Calu3 (cell line): ENCODE measurements at places on chromosomes 11 and 22. TPM values are rescaled to one million over a fixed set of nuclear protein-coding genes. Genes with fewer than 3 reads are reported as not detected.

GRCh38 chr11:74311352-74311926, at the start of gene P4HA3:
Gene P4HA3 (minus strand): TSS chr11:74311640. CDS start chr11:74311611, 29 bp downstream.
- peak; percentile 64 for DNase-seq

- no peak for DNase-seq
These were observed 429 bp upstream of the SLC22A6 start for GRCh38 chr11:62985041-62985750.

DNA sequence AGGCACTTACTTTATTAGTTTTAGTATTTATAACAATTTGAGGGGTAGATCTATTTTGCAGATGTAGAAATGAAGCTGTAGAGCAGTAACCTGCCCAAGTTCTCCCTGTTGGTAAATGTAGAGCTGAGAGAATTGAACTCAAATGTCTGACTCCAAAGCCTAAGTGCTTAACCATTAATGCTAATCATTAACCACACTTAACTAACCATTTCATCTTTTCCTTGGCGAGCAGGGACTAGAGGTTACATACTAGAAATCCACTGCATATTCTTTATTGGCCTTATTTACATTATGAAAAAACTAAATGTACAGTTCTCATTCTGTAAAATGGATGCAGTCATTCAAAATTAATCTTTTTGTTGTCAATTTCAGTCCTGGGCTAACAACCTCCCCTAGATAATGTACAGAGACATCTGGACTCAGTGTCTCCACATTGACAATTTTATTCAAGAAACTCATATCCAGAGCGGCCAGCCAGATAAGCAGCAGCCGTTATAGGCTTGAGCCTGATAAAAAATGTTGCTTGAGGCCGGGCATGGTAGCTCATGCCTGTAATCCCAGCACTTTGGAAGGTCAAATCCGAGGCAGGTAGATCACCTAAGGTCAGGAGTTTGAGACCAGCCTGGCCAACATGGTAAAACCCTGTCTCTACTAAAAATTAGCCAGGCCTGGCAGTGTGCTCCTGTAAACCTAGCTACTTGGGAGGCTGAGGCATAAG, 76.7 kb upstream of the PICALM start:
- DNase-seq = no peak

DNA sequence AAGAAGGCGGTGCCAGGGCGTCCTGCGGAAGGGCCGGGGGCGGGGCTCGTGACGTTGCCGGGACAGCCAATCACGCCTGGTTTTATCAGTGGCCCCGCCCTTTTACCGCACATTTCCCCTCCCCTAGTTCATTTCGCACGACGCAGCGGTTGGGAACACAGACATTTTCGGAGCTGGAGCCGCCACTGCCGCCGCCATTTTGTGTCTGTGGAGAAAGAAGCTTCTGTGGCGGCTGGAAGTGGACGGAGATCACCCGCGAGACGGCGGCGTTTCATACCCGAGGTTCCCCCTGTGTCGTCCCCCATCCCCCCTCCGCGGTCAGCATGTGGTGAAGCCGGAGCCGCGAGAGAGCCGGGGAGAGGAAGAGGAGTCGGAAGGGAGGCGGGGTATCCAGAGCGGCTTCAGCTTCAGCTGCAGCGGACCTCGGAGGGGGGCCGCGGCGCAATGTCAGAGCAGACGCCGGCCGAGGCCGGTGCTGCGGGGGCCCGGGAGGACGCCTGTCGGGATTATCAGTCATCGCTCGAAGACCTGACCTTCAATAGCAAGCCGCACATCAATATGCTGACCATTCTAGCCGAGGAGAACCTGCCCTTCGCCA, at the start of gene PCF11:
PCF11 (plus strand) TSS at position 136 of the 598 bp plus-strand sequence; CDS start at position 445, 309 bp downstream.
- DNase-seq = no peak

DNA sequence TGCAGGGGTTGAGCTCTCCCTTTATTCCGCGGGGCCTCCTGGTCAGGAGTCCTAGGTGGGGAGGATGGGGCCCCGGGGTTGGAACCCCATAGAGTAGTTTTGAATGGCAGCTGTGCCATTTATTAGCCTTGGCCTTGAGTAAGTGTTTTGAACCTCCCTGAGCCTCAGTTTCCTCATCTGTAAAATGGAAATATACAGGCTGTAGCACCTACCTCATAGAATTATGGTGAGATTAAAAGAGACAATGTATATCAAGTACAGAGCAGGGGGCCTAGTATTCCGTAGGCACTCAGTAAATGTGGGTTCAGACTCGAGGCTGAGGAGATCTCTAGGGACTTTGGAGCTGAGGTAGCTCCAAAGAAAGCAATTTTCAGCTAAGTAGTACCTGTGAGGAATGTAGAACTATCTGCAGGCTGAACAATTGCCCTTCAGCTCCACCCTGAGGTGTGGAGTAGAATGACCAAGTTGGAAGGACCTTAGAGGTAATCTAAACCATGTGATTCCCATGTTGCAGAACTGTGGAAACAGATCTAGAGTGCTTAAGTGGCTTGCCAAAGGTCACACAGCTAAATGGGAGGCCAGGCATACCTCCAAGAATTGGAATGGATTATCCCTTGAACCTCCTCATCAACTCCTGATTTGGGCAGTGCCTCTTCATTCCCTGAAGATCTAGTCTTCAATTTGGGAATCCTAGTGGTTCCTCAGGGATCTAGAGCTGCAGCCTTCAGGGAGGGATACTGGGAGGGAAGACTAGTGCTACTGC, 682 bp downstream of the PGAP2 start:
- peak; percentile 67 for DNase-seq

DNA sequence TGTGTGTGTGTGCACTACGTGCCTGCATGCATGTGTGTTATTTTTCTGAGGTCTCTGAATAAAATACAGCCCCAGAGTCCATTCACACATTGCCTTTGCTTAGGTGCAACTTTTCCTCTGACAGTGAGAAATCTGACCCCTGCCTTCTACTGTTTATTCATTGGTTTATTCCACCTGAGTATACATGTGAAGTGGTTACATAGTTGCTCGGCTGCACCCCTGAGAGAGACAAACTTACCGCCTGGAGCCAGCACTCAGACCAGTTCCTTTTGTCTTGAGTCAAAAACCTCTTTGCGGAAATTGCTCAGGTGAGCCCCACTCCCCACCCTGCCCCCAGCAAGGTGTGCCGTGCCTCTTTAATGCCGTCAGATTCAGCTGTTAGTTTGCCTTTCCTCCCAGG, 363.6 kb downstream of the BRD1 start:
- DNase-seq = no peak

GRCh38 chr11:28963187-28963586, 855.0 kb downstream of the METTL15 start:
- DNase-seq = no peak

- no peak for DNase-seq
These were observed 67.9 kb downstream of the ENTHD1 start for GRCh38 chr22:39825661-39826102.

- peak; percentile 80 for DNase-seq
These were observed 4.2 kb downstream of the MRGPRF start for GRCh38 chr11:69008737-69009440.

GRCh38 chr22:22156716-22157347, 87.8 kb upstream of the VPREB1 start:
- DNase-seq = peak; percentile 65

DNA sequence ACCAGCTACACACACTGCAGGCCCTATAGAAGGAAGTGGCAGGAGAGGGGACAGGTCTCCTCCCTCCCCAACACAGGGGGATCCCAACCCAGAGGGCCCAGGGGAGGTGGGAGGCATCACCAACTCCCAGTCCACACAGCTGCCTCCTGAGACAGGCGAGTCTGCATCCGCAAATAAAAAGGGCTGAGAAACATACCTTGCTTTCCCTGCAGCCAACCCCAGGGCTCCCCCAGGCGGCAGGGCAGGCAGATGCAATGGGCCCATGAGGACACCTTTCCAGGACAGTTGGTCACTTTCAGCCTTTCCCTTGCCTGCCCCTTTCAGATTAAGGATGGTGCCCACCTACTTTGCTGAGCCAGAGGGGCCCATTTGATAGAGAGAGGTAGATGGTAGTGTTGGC, 180.0 kb downstream of the BRD1 start:
- peak; percentile 59 for DNase-seq

GRCh38 chr22:27523711-27524110, 277.8 kb downstream of the MN1 start:
- DNase-seq = no peak

- DNase-seq = peak; percentile 89
These were observed 8.6 kb downstream of the PLA2G6 start for GRCh38 chr22:38172832-38173640.

GRCh38 chr11:2926611-2927051, 2.6 kb downstream of the PHLDA2 start:
- no peak for DNase-seq

DNA sequence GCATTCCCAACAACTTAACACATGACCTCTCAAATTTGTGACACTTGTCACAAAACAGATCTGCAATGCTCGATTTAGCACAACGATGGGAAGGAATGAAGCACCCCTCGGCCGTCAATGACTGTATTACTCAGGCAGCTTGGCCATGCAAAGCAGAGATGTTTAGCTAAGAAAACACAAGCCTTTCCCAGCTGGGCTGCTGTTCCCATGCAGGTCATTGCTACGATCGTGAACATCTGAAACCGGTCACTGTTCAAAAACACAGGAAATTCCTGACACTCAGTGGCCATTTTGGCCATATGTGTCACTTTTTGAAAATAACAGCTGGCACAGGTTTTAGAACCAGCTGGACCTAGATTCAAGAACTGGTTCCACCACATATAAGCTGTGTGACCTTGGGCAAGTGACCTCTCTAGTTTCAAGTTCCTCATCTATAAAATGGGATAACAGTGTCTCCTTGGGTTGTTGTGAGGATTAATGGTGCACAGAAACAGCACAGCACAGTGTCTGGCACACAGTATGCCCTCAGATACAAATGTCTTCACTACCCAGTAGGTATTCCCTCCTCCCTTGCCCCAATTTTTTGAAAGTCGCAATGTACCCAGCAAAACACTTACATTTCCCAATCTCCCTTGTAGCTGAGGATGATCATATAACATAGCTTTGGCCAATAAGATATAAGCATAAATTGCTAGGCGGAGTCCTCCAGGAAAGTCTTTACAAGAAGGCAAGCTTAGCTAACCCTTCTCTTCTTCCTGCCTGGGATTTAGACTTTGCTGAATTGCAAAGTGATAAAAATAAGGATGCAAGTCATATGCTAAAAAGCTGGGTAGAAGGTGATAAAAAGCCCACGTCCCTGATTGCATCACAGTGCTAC, 93.1 kb downstream of the C11orf58 start:
- DNase-seq = no peak

GRCh38 chr11:117750357-117750756, 46.7 kb downstream of the DSCAML1 start:
- no peak for DNase-seq

DNA sequence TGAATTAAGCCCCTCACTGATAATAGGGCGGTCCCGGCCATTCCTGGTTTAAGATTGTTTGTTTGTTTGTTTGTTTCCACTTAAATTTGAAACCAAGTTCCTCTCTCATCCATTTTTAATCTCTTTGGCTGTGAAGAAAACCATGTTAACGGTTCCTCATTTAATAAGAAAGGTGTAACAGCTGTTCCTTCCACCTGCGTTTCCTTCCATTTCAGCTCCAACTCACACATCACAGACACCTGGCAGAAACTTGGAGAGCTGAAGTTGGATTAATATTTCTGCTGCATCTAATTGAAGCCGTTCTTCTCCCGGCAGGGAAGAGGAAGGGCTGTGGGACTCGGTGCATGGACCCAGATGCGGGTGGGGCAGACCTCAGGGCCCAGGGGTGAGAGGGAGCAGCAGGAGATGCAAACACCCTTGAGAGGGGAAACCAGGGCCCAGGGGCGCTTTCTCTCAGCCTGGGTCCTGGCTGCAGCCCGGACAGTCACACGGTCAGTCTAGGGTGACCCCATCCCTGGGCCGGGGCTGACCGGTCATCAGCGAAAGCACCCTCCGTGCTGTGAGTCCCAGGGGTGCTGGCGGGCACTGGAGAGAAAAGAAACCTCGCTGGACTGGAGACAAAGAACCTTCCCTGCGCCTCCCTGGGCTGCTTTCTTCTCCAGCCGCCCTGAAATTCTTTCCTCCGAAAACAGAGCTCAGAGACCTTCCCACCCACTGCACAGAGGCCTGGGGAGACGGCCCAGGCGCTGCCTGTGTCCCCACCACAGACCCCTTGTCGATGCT, 242.0 kb downstream of the BRD1 start:
- no peak for DNase-seq

GRCh38 chr11:115170133-115170815, 333.9 kb downstream of the CADM1 start:
- DNase-seq = peak; percentile 10

GRCh38 chr11:111444040-111444439, 65.0 kb upstream of the POU2AF1 start:
- DNase-seq = no peak

GRCh38 chr22:31972180-31972579, 27.8 kb downstream of the YWHAH start:
- DNase-seq = no peak

GRCh38 chr11:86555866-86556265, 116.5 kb downstream of the ME3 start:
- no peak for DNase-seq

GRCh38 chr11:26522912-26523610, 49.0 kb downstream of the MUC15 start:
- DNase-seq = peak; percentile 1

- no peak for DNase-seq
These were observed 18.4 kb downstream of the ABCC8 start for GRCh38 chr11:17458268-17458667.

GRCh38 chr11:116986521-116987105, 111.6 kb downstream of the SIK3 start:
- DNase-seq = no peak

DNA sequence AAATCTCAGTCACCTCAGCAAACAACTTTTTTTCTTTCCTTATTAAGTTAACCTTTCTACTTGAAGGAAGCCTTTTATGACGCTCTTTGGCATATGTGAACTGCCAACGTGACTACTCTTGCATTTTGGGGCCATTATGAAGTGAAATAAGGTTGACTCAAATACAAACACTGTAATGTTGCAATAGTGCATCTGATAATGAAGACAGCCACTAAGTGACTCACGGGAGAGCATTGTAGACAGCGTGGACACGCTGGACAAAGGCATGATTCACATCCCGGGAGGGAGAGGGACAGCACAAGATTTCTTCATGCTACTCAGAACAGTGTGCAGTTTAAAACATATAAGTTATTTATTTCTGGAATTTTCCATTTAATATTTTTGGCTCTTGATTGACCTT, 560.8 kb downstream of the ETS1 start:
- peak; percentile 42 for DNase-seq

DNA sequence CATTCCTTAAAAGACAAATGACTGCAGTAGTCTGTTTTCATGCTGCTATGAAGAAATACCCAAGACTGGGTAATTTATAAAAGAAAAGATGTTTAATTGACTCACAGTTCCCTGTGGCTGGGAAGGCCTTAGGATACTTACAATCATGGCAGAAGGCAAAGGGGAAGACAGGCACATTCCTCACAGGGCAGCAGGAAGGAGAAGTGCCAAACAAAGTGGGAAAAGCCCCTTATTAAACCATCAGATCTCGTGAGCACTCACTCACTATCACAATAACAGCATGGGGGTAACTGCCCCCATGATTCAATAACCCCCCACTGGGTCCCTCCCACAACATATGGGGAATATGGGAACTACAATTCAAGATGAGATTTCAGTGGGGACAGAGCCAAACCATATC, 16.4 kb upstream of the OR2AT4 start:
- no peak for DNase-seq

Gene ZFP91
- 61.5 and 61.7 TPM in 2 replicates for total RNA-seq

Gene CNTF
- 4.3 and 5.2 TPM in 2 replicates for total RNA-seq

Gene OR8D4
- not detected in 2 replicates for total RNA-seq

Gene APOL5
- total RNA-seq = not detected in 2 replicates

Gene KCNC1
- 0.10 and 0.26 TPM in 2 replicates for total RNA-seq

Gene PHF21B
- total RNA-seq = not detected in 2 replicates

Gene MS4A3
- not detected in 2 replicates for total RNA-seq

Gene VPREB3
- 0.86 TPM in 1 of 2 replicates, not detected in the other for total RNA-seq

Gene MFRP
- total RNA-seq = not detected in 2 replicates

Gene ZC3H12C
- total RNA-seq = 11.1 and 14.1 TPM in 2 replicates

Gene CD248
- not detected in 2 replicates for total RNA-seq

Gene C11orf24
- 46.3 and 52.3 TPM in 2 replicates for total RNA-seq

Gene HTR3A
- 0.42 TPM in 1 of 2 replicates, not detected in the other for total RNA-seq
